Astrocyte (in vitro differentiated cells and primary cell): ENCODE measurements at places on chromosomes 1 and 21. TPM values are rescaled to one million over a fixed set of nuclear protein-coding genes. Genes with fewer than 3 reads are reported as not detected.

DNA sequence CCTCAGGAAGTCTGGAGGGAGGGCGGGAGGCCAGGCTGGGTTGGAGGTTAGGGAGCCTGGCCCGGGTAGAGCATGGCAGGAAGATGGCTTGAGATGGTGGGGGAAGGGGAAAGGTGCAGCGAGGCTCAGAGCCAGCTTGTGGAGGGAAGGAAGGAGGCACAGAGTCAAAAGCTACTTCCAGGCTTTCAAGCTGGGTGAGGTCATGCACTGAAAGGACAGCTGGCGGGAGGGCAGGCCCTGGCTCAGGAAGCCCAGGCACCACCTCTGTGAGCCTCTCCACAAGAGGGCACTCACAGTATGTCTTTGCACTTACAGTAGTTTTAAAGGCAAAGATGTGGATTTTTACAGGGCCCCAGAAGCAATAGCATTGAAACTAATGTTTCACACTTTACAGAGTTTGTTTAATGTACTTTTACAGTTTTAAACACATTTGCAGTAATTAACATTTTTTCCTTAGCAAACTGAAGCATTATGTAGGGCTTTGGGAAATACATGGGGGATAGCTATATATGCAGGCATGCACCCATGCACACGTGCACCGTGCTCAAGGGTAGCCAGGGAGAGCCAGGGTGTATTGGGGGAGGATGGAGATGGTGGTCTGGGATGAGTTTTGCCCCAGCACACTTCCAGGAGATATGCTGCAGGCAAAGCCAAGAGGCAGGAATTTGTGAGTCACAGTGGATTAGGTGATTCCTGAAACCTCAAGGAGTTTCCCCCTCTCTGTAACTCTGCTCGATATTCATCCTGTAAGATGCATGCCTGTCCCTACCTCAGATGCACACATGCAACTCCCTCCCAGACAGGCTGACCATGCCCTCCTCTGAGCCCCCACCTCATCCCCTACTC is 6.1 kb upstream of the ADAM15 start:
- H3K4me3 ChIP-seq, result no peak overlapping the region
- H3K27ac ChIP-seq, result no peak overlapping the region

DNA sequence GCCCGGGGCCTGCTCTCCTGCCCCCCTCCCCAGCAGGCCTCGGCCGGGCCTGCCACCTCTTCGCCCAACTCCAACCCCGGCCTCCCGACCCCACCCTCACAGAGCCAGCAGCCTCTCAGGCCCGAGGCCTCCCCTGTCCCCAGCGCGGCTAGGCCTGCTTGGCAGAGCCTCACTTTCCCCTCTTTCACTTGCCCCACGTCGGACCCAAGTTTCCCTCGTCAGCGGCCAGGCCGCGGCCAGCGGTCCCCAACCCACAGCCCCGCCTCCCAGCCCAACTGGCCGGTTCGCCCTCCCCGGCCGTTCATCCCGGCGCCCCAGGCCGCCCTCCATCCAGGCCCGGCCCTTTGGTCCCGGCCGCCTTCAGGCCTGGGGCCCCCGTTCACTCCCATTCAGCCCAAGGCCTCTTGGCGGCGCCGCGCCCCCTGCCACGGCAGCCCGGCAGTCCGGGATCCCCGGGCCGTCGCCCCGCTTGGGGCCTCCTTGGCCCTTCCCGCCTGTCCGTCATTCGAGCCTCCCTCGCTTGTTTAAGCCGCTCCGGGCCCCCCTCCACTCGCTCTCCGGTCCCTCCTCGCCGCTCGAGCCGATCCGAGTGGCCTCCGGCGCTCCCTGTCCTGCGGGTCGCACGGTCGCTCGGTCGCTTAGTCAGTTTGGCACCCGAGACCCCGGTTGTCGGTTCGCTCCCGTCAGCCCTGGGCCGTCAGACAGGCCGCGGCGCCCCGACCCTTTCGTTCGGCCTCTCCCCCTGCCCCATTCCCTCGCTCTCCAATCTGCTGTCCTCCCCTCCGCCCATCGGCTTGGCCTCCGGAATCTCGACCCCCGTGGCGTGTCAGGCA is 1.4 kb downstream of the LRRC41 start:
- H3K36me3 ChIP-seq, result peaks cover 11% of the 10 kb centered on the region
- H3K27ac ChIP-seq, result peak overlapping the region; percentile 96
- H3K4me1 ChIP-seq, result peaks cover 26% of the 10 kb centered on the region
- peak; percentile 47 for DNase-seq
- H3K4me3 ChIP-seq, result peak overlapping the region; percentile 98

- no peak overlapping the region for H3K27ac ChIP-seq
- no peaks in the 10 kb centered on the region for H3K4me1 ChIP-seq
- DNase-seq, result peak; percentile 20
- no peaks in the 10 kb centered on the region for H3K36me3 ChIP-seq
- H3K4me3 ChIP-seq, result no peak overlapping the region
These were observed 12.3 kb upstream of the SLAMF7 start for GRCh38 chr1:160726498-160727315.

DNA sequence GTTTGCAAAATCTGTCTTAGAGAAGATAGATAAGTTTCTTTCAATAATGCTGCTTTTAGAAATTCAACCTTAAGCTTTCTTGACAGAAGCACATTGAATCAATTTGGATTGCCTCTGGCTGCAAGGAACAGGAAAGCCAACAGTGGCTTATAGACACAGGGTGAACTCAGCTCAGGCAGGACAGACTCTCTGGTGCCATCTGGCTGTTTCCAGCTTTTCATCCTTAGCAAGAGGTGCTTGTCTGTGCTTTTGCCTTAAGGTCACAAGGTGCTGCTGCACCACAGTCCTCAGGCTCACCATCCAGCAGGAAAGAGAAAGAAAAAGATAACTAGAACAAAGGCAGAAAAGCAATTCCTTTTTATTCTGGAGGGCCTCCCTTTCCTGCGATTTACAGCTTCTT is 93.7 kb upstream of the ETS2 start:
- H3K27me3 ChIP-seq, result peaks cover 10% of the 10 kb centered on the region
- peak; percentile 21 for DNase-seq
- no peak overlapping the region for H3K4me3 ChIP-seq
- no peaks in the 10 kb centered on the region for H3K4me1 ChIP-seq
- no peaks in the 10 kb centered on the region for H3K36me3 ChIP-seq
- no peak overlapping the region for H3K27ac ChIP-seq

DNA sequence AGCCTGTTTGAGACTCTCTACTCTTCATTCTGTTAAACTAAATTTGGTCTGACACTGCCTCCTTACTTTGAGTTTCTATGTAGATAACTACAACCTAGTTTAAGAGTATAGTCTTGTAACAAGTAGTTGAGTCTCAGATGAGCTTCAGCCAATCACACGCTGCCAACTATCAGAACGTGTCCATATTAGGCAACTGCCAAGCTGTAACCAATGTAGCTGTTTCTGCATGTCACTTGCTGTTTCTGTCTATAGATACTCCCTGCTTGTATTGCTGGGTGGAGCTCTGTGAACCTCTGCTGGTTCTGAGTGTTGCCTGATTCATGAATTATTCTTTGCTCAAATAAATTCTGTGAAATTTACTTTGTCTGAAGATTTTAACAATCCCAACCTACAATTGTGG is 452.6 kb upstream of the NR5A2 start:
- no peak overlapping the region for H3K27ac ChIP-seq
- H3K4me1 ChIP-seq, result no peaks in the 10 kb centered on the region
- H3K27me3 ChIP-seq, result no peaks in the 10 kb centered on the region
- H3K36me3 ChIP-seq, result no peaks in the 10 kb centered on the region

DNA sequence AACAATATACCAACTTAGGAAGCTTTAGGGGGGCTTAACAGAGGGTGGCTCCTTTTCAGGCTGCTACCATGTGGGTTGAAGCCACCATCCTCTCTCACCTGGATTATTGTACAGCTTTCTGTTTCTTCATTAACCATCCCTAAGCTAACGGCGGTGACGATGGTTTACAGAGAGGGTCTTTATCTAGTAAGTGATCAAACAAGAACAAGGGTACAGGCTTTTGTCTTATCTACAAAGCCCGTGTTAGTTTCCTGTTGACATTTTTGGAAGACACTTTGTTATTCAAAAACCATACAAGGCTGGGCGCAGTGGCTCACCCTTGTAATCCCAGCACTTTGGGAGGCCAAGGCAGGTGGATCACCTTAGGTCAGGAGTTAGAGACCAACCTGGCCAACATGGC is 20.4 kb downstream of the SLC25A33 start:
- H3K27me3 ChIP-seq, result no peaks in the 10 kb centered on the region
- peaks cover 7% of the 10 kb centered on the region for H3K36me3 ChIP-seq
- no peak for DNase-seq
- peaks cover 10% of the 10 kb centered on the region for H3K4me1 ChIP-seq
- H3K4me3 ChIP-seq, result no peak overlapping the region

DNA sequence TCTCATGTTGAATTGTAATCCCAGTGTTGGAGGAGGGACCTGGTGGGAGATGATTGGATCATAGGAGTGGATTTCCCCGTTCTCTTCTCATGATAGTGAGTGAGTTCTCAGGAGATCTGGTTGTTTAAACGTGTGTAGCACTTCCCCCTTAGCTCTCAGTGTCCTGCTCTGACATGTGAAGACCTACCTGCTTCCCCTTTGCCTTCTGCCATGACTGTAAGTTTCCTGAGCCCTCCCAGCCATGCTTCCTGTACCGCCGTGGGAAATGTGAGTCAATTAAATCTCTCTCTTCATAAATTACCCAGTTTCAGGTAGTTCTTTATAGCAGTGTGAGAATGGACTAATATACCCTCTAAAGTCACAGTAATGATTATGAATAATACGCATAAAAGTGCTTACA is 248.4 kb upstream of the LRRC7 start:
- no peaks in the 10 kb centered on the region for H3K27me3 ChIP-seq
- H3K27ac ChIP-seq, result no peak overlapping the region
- no peaks in the 10 kb centered on the region for H3K4me1 ChIP-seq
- H3K36me3 ChIP-seq, result no peaks in the 10 kb centered on the region
- no peak overlapping the region for H3K4me3 ChIP-seq
- DNase-seq, result no peak

DNA sequence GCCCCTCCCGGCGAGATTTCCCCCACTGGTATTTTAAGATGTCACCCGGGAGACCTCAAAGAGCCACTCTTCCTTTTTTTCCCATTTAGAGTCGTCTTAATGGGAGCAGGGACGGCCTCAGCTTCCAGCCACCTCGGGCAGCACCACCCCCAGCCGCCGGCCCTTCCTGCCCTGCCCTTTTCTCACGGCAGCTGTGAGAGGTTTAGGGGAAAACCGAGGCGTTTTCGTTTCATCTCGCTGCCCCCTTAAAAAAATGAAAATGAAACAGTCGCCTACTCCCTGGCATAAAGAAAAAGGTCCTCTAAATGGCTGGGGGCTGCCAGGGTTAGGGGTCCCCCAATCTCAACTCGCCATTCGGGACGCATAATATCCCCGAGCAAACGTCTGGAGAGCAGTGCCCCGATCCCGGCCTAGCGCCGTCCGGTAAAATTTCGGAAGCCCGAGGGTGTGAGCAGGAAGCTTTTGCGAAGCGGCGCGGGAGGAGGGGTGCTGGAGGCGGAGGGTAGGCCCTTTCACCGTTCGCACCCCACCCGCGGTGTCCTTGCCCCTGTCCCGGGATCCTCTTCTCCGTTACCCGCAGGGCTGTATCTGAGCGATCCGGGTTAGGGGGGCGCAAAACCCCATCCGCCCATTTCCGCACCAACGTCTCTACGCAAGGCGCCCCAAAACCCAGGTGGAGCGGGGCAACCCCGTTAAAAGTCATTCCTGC is 1.2 kb downstream of the RUNX3 start:
- H3K4me3 ChIP-seq, result no peak overlapping the region
- H3K4me1 ChIP-seq, result peaks cover 2% of the 10 kb centered on the region
- no peaks in the 10 kb centered on the region for H3K36me3 ChIP-seq
- DNase-seq, result no peak
- peaks cover 90% of the 10 kb centered on the region for H3K27me3 ChIP-seq

GRCh38 chr1:42000766-42001165 is 82.0 kb upstream of the HIVEP3 start:
- H3K4me1 ChIP-seq, result no peaks in the 10 kb centered on the region
- H3K4me3 ChIP-seq, result no peak overlapping the region
- H3K36me3 ChIP-seq, result no peaks in the 10 kb centered on the region
- H3K27ac ChIP-seq, result no peak overlapping the region
- no peaks in the 10 kb centered on the region for H3K27me3 ChIP-seq

- no peaks in the 10 kb centered on the region for H3K27me3 ChIP-seq
- no peaks in the 10 kb centered on the region for H3K36me3 ChIP-seq
- no peak for DNase-seq
- peaks cover 7% of the 10 kb centered on the region for H3K4me1 ChIP-seq
- H3K27ac ChIP-seq, result no peak overlapping the region
These were observed 19.4 kb downstream of the PLEKHO1 start for GRCh38 chr1:150168960-150169601.

DNA sequence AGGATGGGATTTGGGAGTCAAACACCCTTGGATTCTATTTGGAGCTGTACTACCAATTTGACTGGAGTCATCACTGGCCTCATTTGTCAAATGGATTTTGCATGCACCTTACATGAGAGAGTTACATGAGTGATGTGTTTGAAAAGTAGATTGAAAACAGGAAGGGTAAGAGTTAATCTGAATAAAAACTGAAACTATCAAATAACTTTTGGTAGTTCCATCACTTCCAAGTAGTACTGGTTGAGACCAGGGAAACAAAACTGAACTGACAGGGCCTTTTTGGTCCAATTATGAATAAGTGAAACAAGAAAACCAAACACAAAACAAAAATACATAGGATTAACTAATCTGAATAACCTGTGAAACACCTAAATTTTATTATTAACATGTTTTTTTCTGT is 30.2 kb downstream of the NUCKS1 start:
- no peaks in the 10 kb centered on the region for H3K27me3 ChIP-seq
- H3K4me1 ChIP-seq, result no peaks in the 10 kb centered on the region
- no peak for DNase-seq

GRCh38 chr21:45339421-45340402 is 52.0 kb upstream of the POFUT2 start:
- H3K4me1 ChIP-seq, result peaks cover 7% of the 10 kb centered on the region
- no peak overlapping the region for H3K4me3 ChIP-seq
- H3K36me3 ChIP-seq, result no peaks in the 10 kb centered on the region
- DNase-seq, result no peak
- no peak overlapping the region for H3K27ac ChIP-seq
- H3K27me3 ChIP-seq, result no peaks in the 10 kb centered on the region

- no peak overlapping the region for H3K4me3 ChIP-seq
- no peaks in the 10 kb centered on the region for H3K27me3 ChIP-seq
- H3K27ac ChIP-seq, result no peak overlapping the region
- H3K4me1 ChIP-seq, result no peaks in the 10 kb centered on the region
- H3K36me3 ChIP-seq, result no peaks in the 10 kb centered on the region
- no peak for DNase-seq
These were observed 114.2 kb downstream of the DAB1 start for GRCh38 chr1:57309630-57310029.

GRCh38 chr1:2796890-2797740 is 4.4 kb downstream of the TTC34 start:
- no peaks in the 10 kb centered on the region for H3K27me3 ChIP-seq
- no peaks in the 10 kb centered on the region for H3K4me1 ChIP-seq
- DNase-seq, result no peak
- H3K27ac ChIP-seq, result no peak overlapping the region
- H3K4me3 ChIP-seq, result no peak overlapping the region

- no peak overlapping the region for H3K4me3 ChIP-seq
- peaks cover 28% of the 10 kb centered on the region for H3K4me1 ChIP-seq
- DNase-seq, result no peak
These were observed 81.3 kb downstream of the PTPN14 start for GRCh38 chr1:214470132-214470531.

GRCh38 chr1:161994175-161994668 is 29.4 kb downstream of the OLFML2B start:
- no peaks in the 10 kb centered on the region for H3K36me3 ChIP-seq
- H3K4me1 ChIP-seq, result peaks cover 8% of the 10 kb centered on the region
- no peak overlapping the region for H3K27ac ChIP-seq
- DNase-seq, result peak; percentile 80

TIE1 gene
- 0.87 and 0.98 TPM in 2 replicates for total RNA-seq

PTPN22 gene
- 1.2 and 1.3 TPM in 2 replicates for total RNA-seq

SPRR5 gene
- not detected in 2 replicates for total RNA-seq

CFHR4 gene
- not detected in 2 replicates for total RNA-seq
